Omental fat pad (tissue), 4 donors: ENCODE measurements at places on chromosomes 12 and 14. TPM values are rescaled to one million over a fixed set of nuclear protein-coding genes. Genes with fewer than 3 reads are reported as not detected.

The SLC38A1 gene
- total RNA-seq: 48.5 TPM

The PLCZ1 gene
- not detected for total RNA-seq

The TAS2R7 gene
- not detected for total RNA-seq

The MGAT4C gene
- total RNA-seq: 0.06 TPM

The LHX5 gene
- total RNA-seq: not detected

The P2RX7 gene
- 4.1 TPM for total RNA-seq

The IL31 gene
- not detected for total RNA-seq

The POLE gene
- 29.7 TPM for total RNA-seq

The AQP2 gene
- total RNA-seq: not detected

The TRHDE gene
- total RNA-seq: 13.5 TPM

The LIN7A gene
- 16.2 TPM for total RNA-seq

The LRIG3 gene
- total RNA-seq: 29.0 TPM

The ATF7 gene
- 22.5 TPM for total RNA-seq

The ABHD12B gene
- not detected for total RNA-seq

The GUCY2C gene
- total RNA-seq: not detected

The RGS6 gene
- 7.2 TPM for total RNA-seq

The SALL2 gene
- 2.5 TPM for total RNA-seq

The ACRBP gene
- 3.8 TPM for total RNA-seq

The SDR9C7 gene
- not detected for total RNA-seq

The DGKA gene
- 26.0 TPM for total RNA-seq

The ST8SIA1 gene
- total RNA-seq: 3.5 TPM

The DACT1 gene
- total RNA-seq: 4.1 TPM

The LGMN gene
- 177 TPM for total RNA-seq

The TPH2 gene
- total RNA-seq: not detected

The RIMKLB gene
- total RNA-seq: 61.6 TPM

The MYF6 gene
- total RNA-seq: 0.37 TPM

The PSMA6 gene
- 161 TPM for total RNA-seq

The MANSC4 gene
- total RNA-seq: not detected
